ENCODE measurements at places on chromosomes 3 and 15. TPM values are rescaled to one million over a fixed set of nuclear protein-coding genes. Genes with fewer than 3 reads are reported as not detected.
A peak's percentile ranks its signal among the peaks of the same experiment; 100 is the strongest.

RETNLB gene
- not detected for total RNA-seq

DNA sequence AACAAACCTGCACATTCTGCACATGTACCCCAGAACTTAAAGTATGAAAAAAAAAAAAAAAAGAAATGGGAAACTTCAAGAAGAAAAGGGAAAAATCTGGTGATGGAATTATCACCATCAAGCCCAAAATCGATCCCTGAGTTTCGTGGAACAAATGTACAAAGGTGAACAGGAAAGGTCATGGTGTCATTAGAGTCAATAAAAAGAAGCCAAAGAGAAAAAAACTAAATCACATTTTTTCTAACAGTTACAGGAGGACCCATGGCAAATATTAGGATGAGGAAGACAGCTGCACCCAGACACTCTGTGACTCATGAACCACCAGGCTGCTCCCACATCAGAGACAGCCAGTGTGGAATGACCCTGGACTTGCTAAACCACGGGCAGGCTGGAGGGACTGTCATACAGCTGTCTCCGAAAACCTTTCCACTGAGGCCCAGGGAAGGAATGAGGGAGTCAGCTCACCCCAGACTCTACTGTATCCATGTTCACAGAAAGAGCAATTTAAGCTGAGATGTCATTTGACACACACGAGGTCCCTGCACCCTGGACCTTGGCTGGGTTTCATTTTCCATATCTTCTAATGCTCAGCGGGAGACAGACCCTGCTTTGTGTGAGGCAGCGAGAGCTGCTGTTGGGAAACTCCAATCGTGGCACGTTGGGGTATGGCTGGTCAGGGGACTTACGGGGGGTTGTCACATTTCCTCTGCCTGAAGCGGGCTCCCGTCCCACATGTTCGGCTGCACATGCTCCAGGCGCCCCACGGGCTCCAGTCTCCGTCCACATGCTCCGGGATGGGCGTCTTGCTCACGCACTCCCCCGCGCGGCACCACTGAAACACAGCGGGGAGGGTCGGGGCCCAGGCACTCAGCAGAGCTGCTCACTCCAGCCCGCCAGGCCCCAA, 210.2 kb downstream of the ADAMTS17 start:
- peak; percentile 41 for DNase-seq

- no peak for DNase-seq
Observed at GRCh38 chr3:80232760-80233159, 465.0 kb upstream of the ROBO1 start.

DNA sequence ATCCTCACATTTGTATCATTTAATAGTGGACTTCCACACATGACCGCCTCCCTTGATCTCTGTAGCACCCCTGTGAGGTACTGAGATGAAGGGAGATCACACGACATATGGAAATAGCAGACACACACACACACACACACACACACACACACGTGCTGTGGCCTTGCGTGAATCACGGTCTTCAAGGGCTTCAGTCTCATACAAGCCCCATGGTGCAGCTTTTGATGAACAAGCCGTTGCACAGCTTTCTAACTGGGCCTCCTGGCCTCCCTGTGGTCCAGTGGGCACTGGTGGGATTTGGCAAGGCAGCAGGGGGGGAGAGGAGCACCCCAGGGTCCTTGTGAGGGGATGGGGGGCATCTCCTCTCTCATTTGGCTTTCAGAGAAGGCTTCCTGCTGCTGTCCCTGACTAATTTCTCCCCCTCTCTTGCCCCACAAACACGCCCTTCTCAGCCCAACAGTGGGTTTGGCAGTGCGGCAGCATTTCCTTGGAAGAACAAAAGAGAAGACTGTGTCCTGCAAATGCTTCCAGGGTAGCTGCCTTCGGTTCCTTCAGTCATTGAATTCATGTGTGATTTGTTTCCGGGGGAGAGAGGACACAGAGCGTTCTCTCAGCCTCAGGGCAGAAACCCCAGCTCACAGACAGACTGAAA, 98.7 kb downstream of the SMAD6 start:
- DNase-seq, result no peak

- DNase-seq, result no peak
Observed at GRCh38 chr15:65642594-65642993, 20.9 kb downstream of the SLC24A1 start.

DNA sequence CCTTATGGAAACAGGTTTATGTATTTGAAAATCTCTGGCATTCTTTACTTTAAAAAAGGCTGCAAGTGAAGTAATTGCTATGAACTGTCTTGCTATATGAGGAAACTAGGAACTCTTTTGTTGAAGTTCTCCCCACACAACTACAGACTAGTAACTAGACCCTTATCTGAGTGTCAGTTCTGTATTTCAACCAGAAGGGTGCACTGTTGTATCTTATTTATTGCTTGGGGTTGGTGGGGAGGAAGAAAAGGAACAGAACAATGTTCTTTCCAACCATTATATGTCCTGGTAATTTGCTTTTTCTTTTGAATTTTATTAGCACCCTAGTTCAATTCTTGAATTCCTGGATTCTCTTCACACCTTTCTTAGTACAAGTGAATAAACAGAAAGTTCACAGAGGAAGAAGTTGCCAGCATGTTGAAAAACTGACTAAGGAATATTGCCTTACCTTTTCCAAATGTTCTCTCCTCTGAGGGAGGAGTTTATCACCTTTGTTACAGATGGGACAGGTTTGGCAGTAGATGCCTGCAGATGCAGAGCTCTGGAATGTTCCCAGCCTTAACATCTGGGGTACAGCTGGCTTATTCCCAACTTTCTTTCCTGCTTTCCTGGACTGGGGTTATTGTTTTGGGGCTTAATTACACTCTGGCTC, 162.4 kb upstream of the CFAP20DC start:
- no peak for DNase-seq

All from pancreas (tissue), 10 donors.